SK-MEL-5 (cell line): ENCODE measurements at places on chromosomes 3 and 15. TPM values are rescaled to one million over a fixed set of nuclear protein-coding genes. Genes with fewer than 3 reads are reported as not detected.

- DNase-seq = no peak
Measured at GRCh38 chr3:9780458-9780812, 10.7 kb upstream of the CAMK1 start.

Gene SCG3
- total RNA-seq = 0.37 and 0.67 TPM in 2 replicates

GRCh38 chr3:137709011-137709601, 55.0 kb upstream of the SOX14 start:
- peak; percentile 66 for DNase-seq

Gene CCR5
- not detected in 2 replicates for total RNA-seq

DNA sequence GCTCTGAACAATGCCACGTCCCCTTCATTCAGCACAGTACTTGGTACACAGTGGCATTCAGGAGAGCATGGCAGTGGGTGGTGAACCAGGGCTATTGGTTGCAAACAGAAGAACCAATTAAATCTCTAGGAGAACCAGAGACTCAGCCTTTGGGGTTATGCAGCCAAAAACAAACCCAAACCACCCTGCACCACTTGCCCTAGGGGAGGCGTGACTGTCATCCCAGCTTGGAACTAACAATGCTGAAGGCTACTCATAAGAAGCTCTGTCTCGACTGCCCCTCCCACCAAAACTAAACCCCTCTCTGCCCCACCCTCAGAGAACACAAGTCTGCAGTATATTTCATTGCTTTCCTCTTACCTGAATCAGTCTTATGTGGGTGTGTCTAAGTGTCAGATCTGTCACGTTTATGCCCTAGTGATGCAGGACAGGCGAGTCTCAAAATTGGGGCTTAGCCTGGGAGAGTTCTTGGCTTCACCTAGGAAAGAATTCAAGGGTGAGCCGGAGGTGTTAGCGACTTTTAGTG, 15.2 kb upstream of the KLHL40 start:
- DNase-seq = no peak

- no peak for DNase-seq
Measured at GRCh38 chr3:128001576-128001975, 50.7 kb upstream of the SEC61A1 start.

DNA sequence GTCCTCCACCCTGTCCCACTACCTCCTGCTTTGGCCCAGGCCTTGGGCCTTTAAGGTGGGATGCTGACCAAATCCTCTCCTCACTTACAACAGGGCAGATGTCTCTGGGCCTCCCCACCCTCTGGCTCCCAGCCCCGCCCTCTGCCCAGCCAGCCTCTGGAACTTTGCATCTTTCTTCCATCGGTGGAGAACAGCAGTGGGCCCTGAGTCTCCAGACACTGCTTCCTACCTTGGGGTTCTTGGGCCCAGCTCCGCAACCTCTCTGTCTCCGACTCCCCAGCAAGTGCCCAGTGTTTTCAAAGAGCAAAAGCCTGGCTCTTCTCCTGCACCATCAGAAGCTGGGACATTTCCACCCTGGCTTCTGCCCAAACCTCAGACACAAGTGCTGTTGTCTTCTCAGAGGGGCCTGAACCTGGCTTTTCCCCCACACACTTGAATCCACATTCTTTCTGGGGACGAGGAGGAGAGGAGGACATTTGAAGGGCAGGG, 33.1 kb downstream of the MRAS start:
- no peak for DNase-seq

DNA sequence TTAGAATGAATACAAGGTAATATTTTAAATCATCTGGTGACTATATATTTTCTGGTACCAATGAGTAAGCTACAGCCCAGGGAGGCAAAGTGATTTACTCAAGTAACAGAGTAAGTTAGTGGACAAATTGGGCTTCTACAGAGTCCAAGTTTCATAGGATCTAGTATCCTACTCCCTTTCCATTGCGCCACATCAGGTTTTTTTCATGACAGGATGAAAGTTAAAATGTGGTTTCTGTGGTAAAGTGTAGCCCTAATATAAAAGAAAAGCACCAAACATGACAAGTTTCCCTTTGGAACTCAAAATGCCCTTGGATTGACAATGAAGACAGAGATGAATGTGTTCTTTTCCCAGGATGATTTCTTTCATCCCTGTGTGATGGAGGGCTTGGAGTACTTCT, 350.8 kb upstream of the ZNF385D start:
- DNase-seq = no peak

DNA sequence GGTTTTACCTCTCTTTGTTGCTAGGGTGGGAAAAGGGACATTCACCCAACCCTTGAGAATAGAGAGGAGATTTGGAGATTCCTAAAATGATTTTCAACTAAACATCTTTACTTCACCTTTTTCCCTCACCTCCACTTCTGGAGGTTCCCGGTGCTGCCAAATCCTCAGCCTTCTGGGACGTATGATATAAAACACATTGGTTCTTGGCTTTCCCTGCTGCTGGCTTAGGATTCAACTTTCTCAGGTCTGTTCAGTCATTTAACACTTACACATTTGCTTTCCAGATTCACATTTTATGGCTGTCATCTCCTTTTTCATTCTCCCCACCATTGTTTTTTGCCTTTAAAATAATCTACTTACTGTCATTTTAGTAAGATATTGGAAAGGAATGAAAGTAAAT, 106.6 kb downstream of the PIK3R4 start:
- DNase-seq = no peak

DNA sequence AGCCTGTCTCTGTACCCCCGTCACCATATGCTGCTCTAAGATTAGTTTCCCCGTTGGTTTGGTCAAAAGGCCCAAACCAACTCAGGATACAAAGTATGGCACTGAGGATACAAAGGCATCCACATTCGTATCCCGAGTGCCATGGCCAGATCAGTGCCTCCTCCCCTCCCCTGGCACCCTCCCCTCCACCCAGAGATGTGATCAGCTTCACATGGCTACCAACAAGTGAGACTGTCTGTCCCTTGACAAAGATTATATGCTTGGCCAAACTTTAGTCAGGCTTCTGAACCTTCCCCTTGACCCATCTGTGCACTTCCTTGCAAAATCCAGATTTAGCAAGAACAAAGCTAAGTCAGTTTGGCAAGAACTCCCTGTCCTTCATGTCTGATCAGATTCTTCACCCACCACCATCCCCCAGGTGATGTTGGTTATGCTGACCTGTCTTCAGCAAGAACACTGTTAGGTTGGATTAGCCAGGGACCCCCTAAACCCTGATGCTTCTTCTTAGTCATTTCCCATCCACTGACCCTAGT, 61.7 kb downstream of the KLF15 start:
- DNase-seq = no peak

DNA sequence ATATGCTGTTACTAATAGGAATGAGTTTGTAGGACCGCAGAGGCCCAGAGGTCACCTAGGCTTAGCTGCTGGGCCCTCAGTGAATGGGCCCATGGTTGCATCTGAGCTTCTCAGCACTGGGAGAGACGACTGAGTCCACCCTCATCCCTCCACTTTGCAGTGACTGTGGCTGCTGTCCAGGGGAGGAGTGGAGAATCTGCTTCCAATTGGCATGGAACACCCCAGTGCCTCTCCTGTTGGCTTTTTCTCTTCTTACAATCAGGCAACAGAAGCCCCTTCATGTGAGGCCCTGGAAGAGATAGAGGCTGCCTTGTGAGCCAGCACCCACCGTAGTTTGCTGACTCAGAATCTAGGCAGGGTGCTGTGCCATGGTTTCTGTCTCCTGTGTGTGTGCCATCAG, 55.6 kb downstream of the ARNT2 start:
- DNase-seq = no peak

GRCh38 chr3:56336023-56336422, 132.2 kb downstream of the ERC2 start:
- no peak for DNase-seq

DNA sequence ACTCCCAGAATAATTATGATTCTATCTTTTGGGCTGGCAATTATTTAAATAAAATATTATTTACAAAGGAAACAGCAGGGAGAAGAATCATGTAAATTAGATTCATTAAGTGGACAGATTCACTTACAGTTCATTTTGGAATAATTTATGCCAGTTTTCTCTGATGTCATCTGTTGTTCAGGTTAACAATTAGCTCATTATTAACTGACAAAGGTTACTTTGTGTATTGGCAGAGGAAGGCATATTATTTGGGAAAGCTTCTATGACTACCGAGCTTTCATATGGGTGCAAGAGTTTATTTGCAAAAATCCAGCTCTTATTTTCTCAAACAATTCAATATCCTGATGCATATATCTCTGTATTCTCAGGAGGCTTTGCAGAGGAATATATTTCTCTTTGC, 224.4 kb downstream of the CHST2 start:
- DNase-seq = peak; percentile 69

Gene PCYT1A
- total RNA-seq = 34.2 and 34.4 TPM in 2 replicates

Gene IL16
- total RNA-seq = 6.4 and 6.6 TPM in 2 replicates

Gene CIAO2A
- 291 and 314 TPM in 2 replicates for total RNA-seq

- DNase-seq = no peak
Measured at GRCh38 chr3:149152420-149152819, 23.0 kb downstream of the HPS3 start.

Gene PAK6
- not detected in 2 replicates for total RNA-seq

- DNase-seq = no peak
Measured at GRCh38 chr3:79478620-79479019, 289.2 kb downstream of the ROBO1 start.

- DNase-seq = no peak
Measured at GRCh38 chr3:43413676-43414368, 127.5 kb downstream of the SNRK start.

DNA sequence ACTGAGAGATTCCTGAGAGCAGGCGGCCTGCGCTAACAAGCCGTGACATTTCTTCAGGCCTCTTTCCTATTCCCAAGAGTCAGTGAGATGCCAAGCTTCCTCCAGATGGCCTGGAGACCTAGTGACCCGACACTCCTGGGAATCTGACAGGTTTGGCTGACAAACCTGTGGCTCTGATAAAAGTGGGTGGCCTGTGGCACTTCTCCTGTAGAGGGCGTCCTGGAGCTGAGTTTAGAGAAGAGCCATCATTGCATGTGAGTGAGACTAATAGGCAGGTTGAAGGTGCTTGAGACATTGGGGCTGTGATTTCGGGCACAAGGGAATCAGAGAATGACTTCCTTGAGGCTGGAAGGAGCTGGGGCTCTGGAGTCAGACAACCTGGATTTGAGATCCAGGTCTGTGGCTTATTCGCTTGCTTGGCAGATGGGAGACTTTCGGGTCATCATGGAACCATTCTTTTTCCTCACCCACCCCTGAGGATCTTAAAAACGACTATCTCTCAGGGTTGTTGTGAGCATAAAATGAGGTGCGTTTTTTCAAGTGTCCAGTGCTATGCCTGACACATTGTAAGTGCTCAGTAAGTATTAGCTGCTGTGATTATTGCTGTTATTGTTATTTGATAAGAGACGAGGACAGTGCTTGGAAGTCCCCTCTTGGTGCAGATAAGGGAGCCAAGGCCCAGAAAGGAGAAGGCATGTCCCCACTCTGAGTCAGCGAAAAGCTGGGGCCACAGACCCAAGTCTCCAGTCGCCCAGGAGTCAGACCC, 77.2 kb downstream of the SCN10A start:
- DNase-seq = peak; percentile 77

DNA sequence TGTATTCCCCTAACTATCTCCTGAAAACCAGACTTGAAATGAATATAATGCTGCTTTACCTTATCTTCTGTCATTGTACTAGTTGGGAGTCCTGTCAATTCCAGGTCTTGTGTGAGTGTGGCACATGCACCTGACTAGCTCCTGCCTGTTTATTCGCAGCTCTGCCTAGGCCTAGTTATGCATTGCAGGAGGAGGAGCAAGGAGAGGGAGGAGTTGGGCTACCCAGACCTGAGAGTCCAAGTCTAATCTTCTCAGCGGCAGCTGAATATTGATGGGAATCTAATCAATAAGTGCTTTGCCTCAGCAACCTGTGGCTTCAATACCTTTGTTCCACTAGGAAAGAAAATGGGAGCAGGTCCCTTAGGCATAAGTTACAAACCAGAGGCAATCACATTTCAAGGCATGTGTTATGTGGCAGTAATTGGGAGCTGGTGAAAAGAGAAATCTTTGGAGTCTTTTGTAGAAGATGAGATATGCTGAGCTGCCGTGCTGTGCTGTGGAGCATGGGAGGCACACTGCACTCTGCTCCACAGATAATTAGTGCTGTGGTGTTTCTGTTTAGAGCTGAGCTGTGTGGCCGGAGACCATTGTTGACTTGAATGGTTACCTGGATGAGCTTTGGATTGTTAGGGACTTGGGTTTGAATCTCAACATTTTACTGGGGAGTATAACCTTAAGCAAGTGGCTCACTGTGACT, at the start of gene SLC2A2:
SLC2A2 (minus strand) TSS at position 124 of the 697 bp plus-strand sequence; CDS start at position 74, 50 bp downstream.
- no peak for DNase-seq

Gene SLC7A14
- not detected in 2 replicates for total RNA-seq
